ENCODE measurements at places on chromosomes 2 and 18. TPM values are rescaled to one million over a fixed set of nuclear protein-coding genes. Genes with fewer than 3 reads are reported as not detected.

SCN2A gene
- not detected for total RNA-seq

ZFAND2B gene
- total RNA-seq: 23.2 TPM

GRB14 gene
- total RNA-seq: 5.2 TPM

MOCOS gene
- 2.7 TPM for total RNA-seq

DPYSL5 gene
- 5.9 TPM for total RNA-seq

ANKRD30BL gene
- not detected for total RNA-seq

ALLC gene
- total RNA-seq: 0.06 TPM

NYAP2 gene
- not detected for total RNA-seq

NEUROD1 gene
- not detected for total RNA-seq
